Activated CD8-positive, alpha-beta memory T cell treated with anti-CD3 and anti-CD28 coated beads for 1 hour (primary cell): ENCODE measurements at places on chromosomes 6 and 20.

DNA sequence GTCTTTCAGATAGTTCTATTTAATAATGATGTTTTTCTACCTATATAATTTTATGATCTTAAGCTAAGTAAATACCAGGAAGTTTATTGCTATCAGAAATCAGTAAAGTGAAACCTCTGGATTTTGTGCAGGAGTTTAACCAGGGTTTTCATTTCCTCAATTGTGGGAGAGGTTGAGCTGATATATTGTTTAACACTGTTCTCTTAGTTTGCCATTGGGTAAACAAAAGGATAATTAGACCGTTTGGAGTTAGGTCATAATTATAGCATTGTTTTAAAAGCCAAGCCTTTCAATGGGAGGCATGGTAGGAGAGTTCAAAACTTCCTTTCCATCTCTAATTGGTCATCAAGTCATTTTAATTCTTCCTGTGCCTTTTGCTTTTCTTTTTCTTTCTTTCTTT is 58.7 kb downstream of the STXBP5 start:
- no peak for DNase-seq

GRCh38 chr20:38633577-38634093 is 32.0 kb downstream of the ARHGAP40 start:
- DNase-seq: peak; percentile 6

DNA sequence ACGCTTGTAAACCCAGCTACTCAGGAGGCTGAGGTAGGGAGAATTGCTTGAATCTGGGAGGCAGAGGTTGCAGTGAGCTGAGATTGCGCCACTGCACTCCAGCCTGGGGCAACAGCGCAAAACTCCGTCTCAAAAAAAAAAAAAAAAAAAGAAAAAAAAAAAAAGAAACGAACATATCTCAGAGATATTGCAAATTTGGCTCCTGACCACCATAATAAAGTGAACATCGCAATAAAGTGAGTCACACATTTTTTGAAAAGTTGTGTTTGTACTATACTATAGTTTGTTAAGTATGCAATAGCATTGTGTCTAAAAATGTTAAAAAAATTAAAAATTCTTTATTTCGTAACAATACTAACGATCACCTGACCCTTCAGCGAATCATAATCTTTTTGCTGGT is 13.3 kb downstream of the RSPH9 start:
- no peak for DNase-seq

DNA sequence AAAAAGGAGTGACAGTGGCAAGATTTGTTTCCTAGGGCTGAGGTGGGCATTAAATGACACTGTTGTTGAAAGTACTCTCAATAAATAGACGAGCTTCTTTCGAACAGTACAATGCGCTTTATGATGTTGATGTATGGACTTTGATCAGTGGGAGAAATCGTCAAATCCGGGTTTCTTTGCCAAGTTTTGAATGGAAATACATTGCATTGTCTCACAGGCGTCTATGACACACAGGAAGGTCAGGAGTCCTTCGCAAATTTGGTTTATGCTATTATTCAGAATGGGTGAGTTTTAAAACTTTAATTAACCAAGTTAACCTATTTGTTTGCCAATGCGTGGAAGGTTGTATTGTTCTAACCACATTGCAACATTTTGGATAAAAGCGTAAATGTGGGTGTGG is 547.3 kb upstream of the SLC35B3 start:
- no peak for DNase-seq

DNA sequence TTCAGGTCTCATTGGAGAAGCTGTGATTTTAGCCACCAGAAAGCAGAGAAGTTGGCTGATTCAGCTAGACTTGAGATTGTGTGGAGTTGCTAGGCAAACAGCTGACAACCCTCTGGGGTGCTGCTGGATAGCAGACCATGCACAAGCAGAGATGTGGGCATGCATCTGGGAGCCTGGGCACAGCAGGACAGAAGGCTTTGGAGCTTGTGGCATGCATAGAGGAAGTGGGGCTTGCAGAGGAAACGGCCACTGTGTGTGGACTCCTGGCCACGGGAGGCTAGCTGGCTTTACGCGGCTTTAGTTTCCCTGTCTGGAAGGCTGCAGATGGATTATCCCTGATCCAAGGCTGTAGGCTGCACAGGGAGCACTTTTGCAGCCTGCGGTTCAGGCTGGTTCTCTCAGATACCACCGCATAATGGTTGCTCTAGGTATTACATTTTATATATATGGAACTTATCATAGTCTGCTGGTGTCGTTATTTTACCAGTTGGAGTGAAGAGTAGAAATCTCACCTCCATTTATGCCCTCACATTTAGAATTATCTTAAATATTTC is 10.4 kb downstream of the ZNF831 start:
- DNase-seq: no peak

GRCh38 chr6:63529498-63529897 is 42.8 kb upstream of the LOC128125822 start:
- DNase-seq: no peak

DNA sequence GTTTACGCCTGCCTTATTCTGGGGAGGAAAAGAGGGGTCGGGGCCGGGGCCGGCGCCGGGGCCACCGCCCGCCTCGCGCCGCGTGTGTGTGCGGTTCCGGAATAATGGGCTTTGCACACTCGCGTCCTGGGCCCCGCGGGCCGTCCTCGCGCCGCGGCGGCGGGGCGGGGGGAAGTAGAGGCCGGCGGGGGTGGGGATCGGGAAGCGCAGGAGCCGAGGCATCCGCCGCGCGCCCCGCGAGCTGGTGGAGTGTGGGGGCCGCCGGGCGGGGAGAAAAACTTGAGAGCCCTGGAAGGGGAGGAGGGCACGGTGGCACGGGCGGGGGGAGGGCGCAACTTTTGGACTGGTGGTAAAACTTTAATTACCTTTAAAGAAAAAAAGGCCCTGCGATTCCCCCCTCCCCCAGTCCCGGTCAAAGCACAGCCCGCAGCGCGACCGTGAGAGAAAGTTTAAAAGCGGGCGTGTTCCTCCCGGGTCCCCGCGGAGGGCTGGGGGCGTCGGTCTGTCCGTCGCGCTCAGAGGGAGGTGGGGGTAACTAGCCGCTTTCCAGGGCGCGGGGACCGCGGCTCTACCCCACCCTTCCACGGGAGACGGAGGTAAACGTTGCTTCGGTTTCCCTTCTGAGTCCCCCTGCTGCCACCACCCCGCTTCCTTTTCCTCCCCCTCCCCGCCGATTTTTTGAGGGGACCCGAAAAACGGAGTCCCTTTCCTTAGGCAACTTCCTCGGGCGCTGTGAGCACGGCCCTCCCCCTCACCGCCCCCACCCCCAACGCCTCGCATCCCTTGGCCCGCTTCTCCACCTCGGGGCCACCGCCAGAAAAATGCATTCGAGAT is 1.9 kb downstream of the L3MBTL3 start:
- peak; percentile 15 for DNase-seq

- no peak for DNase-seq
These were observed 70.9 kb downstream of the VIP start for GRCh38 chr6:152821525-152821924.
